Coronary artery (tissue), 2 donors: ENCODE measurements at places on chromosomes 1 and 21.
A peak's percentile ranks its signal among the peaks of the same experiment; 100 is the strongest.

DNA sequence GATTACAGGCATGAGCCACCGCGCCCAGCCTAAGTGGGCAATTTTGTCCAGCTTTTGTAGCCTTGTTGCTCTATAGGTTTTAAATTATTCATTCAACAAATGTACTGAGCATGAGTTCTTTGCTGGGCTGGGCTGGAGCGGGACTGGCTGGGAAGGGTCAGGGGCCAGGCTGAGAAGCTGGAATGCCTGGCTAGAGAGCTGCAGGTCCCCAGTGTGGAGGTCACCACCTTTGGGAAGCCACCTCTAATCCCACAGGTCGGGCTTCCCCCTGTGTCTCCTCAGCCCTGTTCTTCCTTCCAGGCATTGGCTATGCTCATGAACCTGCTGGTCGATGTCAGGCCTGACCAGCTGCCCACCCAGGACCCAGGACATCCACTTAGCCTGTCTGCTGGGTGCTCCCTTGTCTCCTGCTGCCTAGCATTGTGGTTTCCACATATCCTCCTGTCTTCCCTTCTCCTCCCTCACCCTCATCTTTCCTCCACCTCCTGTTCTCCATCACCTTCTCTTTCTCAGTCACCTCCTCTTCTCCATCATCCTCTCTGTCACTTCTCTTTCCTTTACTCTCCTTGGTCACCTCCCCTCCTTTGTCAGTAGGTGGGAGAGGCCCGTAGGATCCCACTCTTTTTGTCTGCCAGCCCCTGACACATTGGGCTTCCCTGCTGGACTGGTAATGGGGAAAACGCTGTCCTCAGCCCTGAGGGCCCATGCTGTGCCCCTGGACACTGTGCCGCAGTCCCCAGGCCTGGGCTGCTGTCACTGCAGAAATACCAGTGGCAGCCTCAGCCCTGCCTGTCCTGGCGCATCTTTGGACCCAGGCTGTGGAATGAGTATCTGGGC, 23.8 kb downstream of the SERINC2 start:
- DNase-seq = no peak

DNA sequence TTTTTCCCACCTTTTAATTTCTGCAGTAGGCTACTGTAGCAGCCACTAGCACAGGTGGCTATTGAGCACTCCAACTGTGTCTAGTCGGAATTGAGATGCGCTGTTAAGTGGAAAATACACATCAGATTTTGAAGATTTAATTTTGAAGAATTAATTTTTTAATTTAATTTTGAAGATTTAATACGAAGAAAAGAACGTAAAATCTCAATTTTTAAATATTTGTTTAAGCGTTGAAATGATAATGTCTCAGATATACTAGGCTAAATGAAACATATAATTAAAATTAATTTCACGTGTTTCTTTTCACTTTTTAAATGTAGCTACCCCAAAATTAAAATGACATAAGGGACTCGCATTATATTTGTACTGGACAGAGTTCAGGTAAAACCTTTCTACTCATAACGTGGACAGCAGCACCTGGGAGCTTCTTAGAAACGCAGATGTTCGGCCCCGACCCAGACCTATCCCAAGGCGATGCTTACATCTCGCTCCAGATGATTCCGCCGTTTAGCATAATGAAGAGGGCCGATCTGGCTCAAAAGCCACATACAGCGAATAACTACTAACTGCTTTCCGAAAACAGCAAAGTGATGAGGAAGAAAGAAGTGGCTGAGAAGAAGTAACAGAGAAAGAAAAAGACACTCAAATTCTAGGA, 717 bp downstream of the CRYZL1 start:
- DNase-seq = no peak

DNA sequence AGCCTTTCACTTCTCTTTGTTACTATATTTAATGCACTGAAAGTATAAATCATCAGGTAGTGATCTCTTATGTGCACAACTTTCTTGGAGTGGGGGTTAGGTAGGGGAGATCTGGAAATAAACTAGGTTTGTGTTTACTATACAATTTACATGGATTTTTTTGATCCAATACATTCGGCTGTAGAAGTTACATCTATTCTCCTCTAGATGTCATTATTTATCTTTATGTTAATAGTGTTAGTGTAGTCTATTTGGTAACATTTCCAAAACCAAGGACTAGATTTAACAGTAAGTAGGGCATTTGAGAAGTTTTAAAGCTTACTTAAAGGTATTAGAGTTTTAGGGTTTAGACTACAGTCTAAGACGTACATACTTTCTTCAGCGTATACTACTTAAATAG, 5.4 kb downstream of the VPS45 start:
- no peak for DNase-seq

GRCh38 chr1:38030596-38031512, 15.7 kb downstream of the POU3F1 start:
- DNase-seq = no peak

- no peak for DNase-seq
Measured at GRCh38 chr21:41317458-41317857, 857 bp downstream of the FAM3B start.

GRCh38 chr1:27099587-27100334, 55.2 kb downstream of the SLC9A1 start:
- peak; percentile 94 for DNase-seq

GRCh38 chr1:225409051-225409450, 18.8 kb downstream of the LBR start:
- DNase-seq = no peak

DNA sequence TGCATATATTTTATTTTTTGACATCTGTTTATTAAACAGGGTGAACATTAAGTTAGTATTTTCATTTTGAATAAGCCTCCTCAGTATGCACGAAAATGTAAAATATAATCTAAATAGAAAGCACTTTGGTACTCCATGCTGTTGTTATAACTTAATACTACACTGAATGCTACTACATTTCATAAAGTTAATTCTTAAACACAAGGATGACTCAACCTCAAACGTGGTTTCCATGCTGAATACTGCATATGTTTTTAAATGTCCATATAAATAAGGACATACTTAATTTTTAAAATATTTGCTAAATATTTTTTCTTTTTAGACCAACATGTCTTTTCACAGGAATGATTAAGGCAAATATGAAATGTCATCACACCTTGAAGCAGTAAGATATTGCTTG, 83.9 kb downstream of the USP24 start:
- DNase-seq = no peak

DNA sequence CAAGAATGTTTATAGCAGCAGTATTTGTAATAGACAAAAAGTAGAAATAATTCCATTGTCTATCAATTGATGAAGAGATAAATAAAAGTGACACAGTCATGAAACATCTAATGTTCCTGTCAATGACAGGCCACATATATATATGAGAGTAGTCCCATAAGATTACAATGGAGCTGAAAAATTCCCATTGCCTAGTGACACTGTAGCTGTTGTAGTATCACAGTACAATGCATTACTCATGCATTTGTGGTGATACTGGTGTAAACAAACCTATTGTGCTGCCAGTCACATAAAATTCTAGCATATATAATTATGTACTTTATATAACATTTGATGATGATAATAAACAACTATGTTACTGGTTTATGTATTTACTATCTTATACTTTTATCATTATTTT, 141.9 kb upstream of the LYPLAL1 start:
- DNase-seq = no peak

GRCh38 chr1:20992322-20993056, 184.2 kb downstream of the EIF4G3 start:
- no peak for DNase-seq

GRCh38 chr1:210978316-210978973, 155.5 kb downstream of the KCNH1 start:
- no peak for DNase-seq

DNA sequence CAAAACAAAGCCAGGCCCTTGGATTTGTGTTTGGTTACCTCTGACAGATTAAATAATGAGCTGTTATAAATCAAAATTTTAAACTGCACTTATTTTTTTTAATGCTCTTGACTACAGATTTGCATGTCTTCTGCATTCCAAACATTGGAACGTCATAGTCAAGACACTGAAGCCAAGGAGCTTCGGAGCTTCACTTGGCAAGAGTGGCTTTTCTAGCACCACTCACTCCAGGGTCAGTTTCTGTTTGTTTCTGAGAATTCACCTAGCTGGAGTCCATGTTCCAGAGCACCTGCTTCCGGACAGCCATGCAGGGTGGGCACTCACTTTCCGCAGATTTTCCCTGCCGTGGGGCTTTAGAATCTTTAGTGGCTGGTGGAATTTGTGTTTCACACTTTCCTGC, 202.9 kb downstream of the ZP4 start:
- DNase-seq = no peak

GRCh38 chr1:11874258-11874562, 15.5 kb upstream of the NPPB start:
- DNase-seq = no peak

DNA sequence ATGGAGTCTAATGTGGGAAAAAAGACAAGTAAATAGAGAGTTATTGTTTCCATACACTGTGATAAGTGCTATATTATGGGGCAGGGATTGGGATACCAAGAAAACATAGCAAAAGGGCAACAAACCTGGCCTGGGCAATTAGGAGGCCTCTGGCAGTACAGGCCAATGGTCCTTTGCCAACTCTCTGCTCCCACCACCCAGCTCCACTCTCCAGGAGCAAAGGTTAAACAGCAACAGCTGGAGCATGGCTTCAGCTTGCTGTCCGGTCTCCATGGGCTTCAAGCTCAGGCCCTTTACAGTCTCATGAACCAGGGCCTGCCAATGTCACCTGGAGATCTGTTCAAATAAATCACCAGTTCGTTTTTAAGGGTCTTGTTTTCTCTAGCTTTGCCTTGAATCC, 37.2 kb upstream of the ARHGAP29 start:
- DNase-seq = no peak
